Astrocyte of the hippocampus (primary cell): ENCODE measurements at places on chromosomes 3 and 15.

GRCh38 chr3:125239266-125239665 is 26.7 kb upstream of the SLC12A8 start:
- DNase-seq = no peak

GRCh38 chr3:132730891-132731580 is 8.8 kb upstream of the NPHP3 start:
- DNase-seq = peak; percentile 78

GRCh38 chr3:194312186-194312742 is 38.9 kb downstream of the CPN2 start:
- no peak for DNase-seq

DNA sequence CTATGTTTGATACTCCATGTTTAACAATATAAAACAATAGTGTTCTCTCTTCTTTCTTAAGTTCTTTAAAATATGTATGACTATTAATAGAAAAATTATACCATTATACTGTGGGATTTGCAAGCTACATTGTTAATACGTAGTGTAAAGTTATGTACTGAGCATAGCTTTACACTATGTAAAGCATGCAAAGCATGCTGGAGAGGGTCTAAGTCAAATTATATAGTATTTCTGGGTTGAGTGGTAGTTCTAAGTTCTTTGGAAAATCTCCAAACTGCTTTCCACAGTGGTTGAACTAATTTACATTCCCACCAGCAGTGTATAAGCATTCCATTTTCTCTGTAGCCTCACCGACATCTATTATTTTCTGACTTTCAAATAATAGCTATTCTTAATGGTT is 253.0 kb downstream of the RAP2B start:
- peak; percentile 15 for DNase-seq

- DNase-seq = no peak
Measured at GRCh38 chr3:7489417-7489816, 628.5 kb downstream of the GRM7 start.

- DNase-seq = no peak
Measured at GRCh38 chr3:93904568-93904967, 69.1 kb downstream of the PROS1 start.
